ENCODE measurements at places on chromosomes 11 and 22.

- no peak for DNase-seq
Observed at GRCh38 chr11:29984544-29984943, 32.3 kb downstream of the KCNA4 start.

- no peak for DNase-seq
Observed at GRCh38 chr11:84720706-84721402, 906.3 kb downstream of the DLG2 start.

DNA sequence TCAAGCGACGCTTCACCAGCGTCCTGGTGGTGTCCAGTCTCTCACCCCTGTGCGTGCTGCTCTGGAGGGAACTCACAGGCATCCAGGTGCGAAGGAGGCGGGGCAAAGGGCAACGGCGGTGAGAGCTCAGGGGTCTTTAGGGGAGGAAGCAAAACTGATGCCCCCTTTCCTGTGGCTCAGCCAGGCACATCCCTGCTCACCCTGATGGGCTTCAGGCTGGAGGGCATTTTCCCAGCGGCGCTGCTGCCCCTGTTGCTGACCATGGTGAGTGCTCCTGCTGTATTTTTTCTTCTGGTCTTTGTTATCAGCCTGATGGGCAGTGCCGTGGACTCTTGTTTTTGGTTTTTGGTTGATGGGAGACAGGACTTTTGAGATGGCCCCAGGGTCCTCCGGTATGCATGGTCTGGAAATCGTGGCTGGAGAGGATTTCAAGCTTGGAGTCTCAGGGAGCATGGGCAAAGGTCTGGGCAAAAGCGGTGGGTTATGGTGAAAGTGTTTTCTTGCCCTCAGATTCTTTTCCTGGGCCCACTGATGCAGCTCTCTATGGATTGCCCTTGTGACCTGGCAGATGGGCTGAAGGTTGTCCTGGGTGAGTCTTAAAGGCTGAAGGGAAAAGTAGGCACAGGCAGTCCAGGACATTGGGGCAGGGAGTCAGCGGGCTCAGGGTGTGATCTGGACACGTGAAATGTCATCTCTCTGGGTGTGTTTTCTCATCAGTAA lies 695 bp downstream of the RCE1 start:
- no peak for DNase-seq

- DNase-seq, result no peak
Observed at GRCh38 chr11:113818426-113818825, 38.8 kb downstream of the CLDN25 start.

- no peak for DNase-seq
Observed at GRCh38 chr11:11717064-11717725, 95.4 kb upstream of the GALNT18 start.

DNA sequence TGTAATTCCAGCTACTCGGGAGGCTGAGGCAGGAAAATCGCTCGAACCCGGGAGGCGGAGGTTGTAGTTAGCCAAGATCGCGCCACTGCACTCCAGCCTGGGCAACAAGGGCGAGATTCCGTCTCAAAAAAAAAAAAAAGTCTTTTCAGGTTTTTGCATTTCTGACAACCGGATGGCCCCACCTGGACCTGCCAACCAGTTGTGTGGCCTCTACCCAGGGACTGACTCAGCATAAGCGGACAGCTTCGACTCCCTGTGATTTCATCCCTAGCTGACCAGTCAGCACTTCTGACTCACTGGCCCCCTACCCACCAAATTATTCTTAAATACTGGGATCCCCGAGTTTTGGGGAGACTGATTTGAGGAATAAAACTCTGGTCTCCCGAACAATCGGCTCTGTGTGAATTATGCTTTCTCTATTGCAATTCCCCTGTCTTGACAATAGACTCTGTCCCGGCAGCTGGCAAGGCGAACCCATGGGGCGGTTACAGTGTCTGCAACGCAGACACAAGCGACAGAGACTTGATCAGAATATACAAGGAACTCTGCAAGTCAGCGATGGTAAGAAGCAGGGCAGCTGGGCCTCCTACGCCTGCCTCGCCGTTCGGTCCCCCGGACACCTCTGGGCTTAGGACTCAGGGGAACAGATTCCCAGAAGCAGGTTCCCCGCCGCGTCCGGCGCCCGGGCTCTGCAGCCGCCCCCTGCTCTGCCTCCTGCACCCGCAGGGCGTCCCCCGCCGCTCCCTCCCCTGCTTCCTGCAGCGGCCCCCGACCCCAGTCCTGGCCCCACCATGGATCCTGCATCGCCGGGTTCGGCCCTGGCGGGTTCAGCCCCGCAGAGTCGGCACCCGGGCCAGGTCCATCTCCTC lies 741 bp upstream of the TALDO1 start:
- no peak for DNase-seq

DNA sequence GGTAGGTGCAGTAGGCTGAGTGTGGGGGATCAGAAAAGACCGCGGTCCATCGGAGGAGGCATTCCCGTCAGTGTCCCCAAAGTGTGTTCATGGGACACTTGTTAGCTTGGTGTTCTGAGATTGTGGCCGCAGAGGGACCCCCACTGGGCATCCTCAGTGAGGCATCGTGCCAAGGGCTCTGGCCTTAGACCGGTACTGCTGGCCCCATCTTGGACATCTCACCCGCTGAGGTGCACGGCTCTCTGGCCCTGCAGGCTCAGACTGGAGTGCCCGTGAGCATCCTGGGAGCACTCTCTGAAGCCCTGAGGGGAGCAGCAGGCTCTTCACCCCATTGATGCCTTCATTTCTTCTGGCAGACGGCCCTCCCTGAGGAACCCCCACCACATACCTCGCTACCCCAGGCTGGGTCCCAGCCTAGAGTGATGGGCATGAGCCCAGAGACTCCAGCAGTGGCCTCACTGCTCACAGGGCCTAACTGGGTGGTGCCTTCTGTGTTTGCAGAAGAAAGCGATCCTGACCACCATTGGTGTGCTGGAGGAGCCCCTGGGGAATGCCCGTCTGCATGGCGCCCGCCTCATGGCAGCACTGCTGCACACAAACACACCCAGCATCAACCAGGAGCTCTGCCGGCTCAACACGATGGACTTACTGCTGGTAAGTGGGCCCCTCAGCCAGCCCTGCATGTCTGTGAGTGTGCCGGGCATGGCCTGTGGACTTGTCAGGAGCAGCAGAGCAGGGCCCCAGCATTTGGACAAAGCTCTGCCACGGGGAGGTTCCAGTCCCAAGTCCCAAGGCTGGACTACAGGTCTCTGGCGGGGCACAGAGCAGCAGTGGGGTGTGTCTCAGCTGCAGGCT lies 51.6 kb downstream of the SBF1 start:
- no peak for DNase-seq

- no peak for DNase-seq
Observed at GRCh38 chr11:92658733-92659132, 310.7 kb upstream of the MTNR1B start.

All from GM20000 (cell line).